Small intestine (tissue), 16 donors: ENCODE measurements at places on chromosomes 4 and X. TPM values are rescaled to one million over a fixed set of nuclear protein-coding genes. Genes with fewer than 3 reads are reported as not detected.

- no peak for DNase-seq
Observed at GRCh38 chr4:61296144-61296543, 96.0 kb downstream of the ADGRL3 start.

Gene CPLX1
- polyA plus RNA-seq: not detected

GRCh38 chr4:128653527-128654444 is 155.7 kb upstream of the JADE1 start:
- peak; percentile 75 for DNase-seq

GRCh38 chr4:33772582-33772981 is 2471.7 kb downstream of the ARAP2 start:
- DNase-seq: no peak
